HS-27A (cell line): ENCODE measurements at places on chromosomes 5 and 9.

DNA sequence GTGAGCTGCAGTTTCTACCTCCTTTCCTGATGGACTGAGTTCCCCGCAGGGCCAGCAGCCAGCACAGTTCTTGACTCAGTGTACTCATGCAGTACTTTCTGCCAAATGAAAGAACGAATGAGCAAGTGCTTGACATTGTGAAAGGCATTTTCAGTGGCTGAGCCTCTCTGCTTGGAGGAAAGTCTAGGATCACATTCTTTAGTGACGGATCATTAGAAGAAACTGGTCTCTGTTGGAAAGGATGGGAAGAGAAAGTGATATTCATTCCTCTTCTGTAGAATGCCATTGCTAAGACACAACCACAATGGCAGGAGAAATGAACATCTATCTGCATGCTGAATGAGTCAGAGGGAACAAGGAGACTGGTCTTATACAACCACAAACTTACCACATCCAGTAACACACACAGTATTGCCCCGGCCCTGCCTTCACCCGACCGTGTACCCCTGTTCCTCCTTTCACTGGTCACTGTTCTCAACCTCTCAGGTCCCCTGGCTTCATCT, 206.9 kb downstream of the CRB2 start:
- DNase-seq, result peak; percentile 27

GRCh38 chr5:43592363-43592762, 10.6 kb upstream of the NNT start:
- DNase-seq, result no peak

GRCh38 chr9:26437056-26437711, 455.4 kb downstream of the CAAP1 start:
- no peak for DNase-seq

DNA sequence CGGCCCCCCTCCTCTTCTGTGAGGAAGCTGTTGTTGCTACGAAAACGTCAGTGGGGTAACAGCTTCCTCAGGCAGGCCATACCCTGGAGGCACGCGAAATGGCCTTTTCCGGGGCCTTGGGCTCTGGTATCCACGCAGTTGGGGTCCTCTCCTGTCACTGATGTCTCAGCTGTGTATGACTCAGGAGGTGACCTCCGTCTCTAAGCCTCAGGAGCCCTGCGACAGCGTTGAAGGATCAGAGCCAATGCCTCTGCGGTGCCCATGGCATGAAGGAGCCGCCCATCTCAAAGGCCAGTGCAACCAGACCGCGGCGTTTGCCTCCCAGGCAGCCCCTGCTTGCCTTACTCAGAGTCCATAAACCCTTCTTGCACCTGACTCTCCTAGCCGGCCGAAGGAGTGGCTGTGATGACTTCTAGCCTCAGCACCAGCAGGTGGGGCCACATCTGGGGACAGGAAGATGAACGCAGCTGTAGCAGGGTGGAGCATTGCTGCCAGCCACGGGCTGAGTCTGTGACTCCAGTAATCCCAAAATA, 1.0 kb upstream of the MXD3 start:
- no peak for DNase-seq

DNA sequence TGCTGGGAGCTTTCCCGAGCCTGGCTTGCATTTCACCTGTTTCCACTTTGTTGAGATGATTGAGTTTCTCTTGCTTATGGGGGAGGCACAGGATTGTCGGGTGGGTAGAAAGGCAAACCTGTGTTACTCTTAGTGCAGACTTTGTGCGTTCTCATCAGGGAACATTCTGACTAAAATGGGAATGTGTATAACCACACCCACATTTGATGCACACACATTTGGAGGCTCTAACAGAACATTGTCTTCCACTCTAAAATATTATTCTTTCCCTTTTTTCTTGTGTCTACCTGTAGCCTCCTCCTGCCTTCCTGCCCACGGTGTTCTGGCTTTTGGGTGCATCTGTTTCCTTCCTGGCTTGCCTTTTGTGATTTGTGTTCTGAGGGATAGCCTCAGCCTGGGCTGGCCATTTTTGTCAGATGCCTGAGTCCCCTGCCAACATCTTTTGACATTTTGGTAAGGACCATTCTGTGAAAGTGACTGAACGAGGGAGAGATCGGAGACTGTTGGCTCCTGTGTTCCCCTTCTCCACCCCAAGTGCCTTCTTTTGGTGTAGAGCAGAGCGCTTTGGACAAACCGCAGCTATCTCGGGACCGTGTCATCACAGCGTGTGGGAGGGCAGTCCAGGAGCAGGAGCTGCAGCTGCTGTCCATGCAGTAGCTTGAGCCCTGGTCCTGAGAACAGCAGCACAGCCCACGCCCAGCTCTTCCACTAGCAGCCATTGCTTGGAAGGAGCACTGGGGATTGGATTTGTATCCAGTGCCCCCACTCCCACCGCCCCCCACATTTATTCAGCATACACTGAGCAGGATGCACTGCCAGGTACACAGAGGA, 101.4 kb downstream of the ARHGAP26 start:
- no peak for DNase-seq

GRCh38 chr5:55427157-55427556, 107.6 kb downstream of the PLPP1 start:
- no peak for DNase-seq

GRCh38 chr5:141525653-141526052, 36.8 kb downstream of the PCDHGC5 start:
- no peak for DNase-seq
